LoVo (cell line): ENCODE measurements at places on chromosomes 2 and 18.
A peak's percentile ranks its signal among the peaks of the same experiment; 100 is the strongest.

GRCh38 chr18:57748770-57749603 lies 54.1 kb downstream of the ATP8B1 start:
- DNase-seq: peak; percentile 61

DNA sequence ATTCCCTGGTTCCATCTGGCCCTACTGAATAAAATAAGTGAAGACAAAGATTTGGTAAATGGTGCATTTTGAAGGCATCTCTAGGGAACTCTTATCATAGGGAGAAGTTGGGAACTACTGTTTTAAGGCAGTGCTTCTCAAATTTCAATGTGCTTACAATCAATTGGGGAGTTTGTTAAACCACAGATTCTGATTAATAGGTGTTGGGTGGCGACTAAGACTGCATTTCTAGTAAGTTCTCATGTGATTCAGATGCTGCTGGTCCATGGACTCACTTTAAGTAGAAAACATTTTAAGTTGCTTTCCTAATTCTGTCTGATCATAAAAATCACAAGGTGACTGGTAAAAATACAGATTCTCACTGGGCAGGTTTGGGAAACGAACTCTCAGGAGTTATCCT lies 14.6 kb downstream of the FARSB start:
- no peak for DNase-seq

DNA sequence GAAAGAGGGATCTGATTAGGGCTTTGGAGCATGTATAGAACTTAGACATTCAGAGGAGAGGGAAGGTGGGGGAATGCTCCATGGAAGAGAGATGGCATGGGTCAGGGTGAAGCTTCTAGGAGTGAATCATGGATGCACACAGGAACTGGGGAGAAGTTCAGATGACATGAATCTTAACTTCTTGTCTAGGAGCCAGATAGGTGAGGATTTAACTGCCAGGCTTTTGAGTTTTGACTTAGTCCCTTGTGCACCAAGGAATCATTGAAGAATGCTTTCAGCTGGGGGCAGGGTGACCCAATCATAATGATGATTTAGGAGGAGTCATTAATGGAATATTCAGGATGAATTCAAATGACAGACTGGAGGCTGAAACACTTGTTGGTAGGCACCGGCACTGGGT lies 48.7 kb downstream of the ACYP2 start:
- DNase-seq: no peak

DNA sequence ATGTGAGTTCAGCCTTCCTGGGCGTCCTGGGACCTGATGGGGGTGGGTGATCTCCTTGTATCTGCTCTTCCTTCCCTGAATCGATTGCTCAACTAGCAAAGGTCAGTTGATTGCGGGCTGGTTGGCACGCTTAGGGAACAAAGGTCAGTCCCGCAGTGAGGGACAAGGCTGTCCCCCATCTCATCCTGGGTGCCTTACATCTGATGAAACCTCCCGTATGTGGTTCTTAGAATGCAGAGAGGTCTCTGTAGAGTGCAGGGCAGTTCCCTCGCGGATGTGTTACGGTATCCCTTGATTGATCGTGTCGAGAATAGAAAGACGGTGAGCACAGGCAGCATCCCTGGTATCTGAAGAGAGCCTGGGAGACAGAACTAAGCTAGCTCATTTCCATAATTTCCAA lies 56.4 kb upstream of the RBM44 start:
- no peak for DNase-seq

- no peak for DNase-seq
Measured at GRCh38 chr2:106572541-106573450, 85.6 kb downstream of the CD8B2 start.

DNA sequence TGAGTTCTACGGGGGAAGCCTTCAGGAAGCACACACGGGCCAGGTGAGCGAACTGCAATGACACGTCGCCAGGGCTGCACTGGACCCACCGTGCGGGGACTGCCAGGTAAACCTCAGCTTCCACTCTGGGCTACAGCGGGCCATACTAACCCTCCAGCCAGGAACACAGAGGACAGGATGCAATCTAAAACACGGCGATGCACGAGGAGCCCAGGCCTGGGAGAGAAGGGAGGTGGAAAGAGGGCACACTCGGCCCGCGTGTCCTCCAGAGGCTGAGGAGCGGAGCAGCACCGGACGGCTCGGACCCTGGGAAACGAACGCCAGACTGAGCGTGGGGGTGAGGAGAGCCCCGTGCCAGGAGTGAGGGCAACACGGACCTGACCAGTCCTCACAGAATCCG lies 69.3 kb downstream of the HDAC4 start:
- DNase-seq: no peak

- DNase-seq: no peak
Measured at GRCh38 chr2:55923982-55924321, 370 bp upstream of the EFEMP1 start.

DNA sequence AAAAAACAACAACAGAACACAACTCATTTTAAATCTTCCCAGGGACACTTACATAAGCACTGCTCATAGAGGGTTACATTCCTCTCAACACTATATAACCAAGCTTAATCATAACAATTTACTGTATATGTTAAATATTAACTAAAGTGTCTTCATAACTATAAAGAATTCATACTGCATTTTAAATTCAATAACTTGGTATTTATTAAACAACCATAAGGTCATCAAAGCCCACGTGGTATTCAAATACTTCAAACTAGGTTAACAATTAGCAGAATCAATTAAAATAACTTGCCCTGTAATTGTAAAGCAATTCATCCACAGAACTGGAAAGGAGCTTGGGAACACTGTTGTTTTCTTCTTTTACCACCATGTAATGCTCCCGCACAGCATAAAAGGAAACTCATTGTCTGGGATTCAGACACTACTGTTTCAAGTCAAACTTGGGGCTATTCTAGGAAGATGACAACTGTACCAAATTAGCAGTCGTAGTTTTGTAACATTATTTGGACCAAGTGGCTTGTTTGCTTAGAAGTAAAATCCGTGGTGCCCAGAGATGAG lies 10.4 kb downstream of the GAREM1 start:
- DNase-seq: peak; percentile 44
